ENCODE measurements at places on chromosomes 12 and 14.

DNA sequence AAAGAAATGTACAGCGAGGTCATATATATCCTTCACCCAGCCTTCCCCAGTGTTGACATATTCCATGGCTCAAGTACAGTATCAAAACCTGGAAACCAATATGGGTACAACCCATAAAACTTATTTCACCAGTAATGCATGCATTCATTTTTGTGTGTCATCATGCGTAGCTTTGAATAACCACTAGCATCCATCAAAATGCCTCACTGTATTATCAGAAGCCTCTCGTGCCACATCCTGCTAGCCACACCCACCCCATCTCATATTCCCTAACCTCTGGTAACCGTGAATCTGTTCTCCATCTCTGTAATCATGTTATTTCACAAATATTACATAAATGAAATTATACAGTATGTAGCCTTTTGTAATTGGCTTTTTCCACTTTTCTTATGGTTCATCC, 314.3 kb downstream of the RAD51B start:
- no peak for DNase-seq

DNA sequence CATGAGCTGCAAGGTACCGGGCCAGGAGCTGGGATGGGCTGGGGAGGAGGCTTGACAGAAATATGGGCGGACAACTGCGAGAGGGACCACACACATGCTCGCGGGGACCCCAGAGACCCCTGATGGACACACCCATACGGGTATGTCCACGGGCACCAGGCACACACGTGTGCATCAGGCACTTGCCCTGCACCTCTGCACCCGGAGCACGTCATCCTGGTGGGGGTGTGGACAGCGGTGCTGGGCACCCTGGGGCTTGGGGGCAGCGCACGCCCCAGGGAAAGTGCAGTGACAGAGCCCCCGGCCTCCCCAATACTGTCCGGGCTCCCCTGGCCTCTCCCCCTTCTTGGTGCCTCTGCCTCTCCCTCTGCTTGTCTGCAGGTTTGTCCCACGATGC, 1.7 kb upstream of the CRIP1 start:
- DNase-seq: no peak

- no peak for DNase-seq
Measured at GRCh38 chr14:67917006-67917405, 97.4 kb downstream of the RAD51B start.

GRCh38 chr12:82277582-82277981, 80.6 kb downstream of the CCDC59 start:
- no peak for DNase-seq

DNA sequence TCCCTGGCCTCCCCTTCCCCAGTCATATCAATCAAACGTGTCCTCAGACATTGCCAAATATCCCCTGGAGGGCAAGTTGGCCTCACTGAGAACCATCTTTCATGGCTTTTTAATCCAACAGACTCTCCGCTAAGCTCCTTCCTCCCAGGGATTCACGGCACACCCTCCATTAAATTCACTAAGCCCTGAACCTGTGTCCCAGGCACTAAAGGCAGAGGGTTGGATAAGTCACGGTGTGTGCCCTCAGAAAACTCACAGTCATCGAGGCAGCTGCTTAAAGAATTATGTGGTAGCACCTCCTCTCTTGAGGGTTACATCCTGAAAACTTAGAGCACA, 167.1 kb downstream of the PIWIL1 start:
- DNase-seq: no peak

DNA sequence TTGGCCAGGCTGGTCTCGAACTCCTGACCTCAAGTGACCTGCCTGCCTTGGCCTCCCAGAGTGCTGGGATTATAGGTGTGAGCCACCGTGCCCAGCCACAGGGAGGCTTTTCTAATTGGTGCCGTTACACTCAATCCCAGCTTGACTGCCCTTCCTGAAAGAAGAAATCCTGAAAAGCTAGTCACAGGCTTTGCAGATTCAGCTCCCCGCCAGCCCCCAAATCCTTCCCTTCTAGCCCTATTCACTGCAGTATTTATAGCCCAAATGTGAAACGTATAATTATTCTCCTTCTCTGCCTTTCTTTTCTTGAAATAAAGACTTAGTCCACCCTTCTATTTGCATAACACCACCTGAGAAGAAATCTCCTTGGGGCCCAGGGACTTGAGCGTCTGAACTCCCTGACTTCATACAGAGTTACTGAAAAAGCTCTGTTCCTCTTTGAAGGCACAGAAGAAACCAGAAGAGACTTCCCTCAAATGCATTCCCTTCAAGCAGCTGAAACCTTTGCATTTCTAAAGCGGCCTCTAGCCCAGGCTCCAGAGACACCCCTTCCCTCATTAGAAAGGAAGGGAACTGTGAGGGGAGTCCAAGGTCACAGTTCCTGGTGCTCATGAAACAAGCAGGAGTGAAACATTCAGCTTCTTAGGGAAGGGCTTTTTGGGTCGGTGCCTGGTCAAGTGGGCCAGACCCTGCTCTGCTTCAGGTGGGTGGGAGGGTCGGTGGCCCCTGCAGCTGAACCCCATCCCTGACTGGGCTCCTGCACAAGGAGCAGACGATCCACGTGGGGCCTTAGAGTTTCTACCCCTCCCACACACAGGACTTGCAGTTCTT, 42.3 kb upstream of the BATF start:
- no peak for DNase-seq

GRCh38 chr12:106195621-106196027, 52.2 kb downstream of the CKAP4 start:
- DNase-seq: no peak

- DNase-seq: peak; percentile 78
Measured at GRCh38 chr14:51651388-51652167, at the start of gene FRMD6. Gene FRMD6, plus strand, starts transcription at chr14:51651910. Its CDS starts 37,927 bp downstream, at chr14:51689837.

DNA sequence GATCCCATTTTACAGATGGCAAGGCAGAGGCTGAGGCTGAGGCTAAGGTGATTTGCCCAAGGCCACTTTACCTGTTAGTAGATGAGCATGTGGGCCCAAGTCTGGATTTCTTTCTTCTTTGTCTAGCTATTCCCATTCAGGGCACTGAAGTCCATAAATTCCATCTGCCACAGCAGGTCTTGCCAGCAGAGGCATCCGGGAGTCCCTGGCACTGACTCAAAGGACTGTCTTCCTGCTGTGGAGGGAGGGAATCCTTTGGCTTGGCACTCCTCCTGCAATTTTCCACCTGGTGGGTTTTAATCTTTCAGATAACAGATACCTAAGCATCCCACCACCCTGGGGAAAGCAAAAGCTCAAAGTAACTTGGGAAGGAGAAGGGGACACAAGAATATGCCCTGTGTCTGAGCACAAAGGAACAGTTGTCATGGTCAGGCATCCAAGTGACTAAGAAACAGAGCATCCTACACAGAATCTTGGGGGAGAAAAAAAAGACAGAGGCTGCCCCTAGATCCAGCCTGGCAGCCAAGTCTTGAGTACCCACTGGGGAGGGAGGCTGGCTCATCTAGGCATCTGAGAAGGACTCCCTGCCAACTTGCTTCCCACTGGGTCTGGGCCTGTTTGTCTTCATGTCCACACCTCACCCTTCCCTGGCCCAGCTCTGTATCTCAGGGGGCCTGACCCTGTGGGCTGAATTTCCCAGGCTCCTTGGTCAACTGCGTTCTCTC, 35.6 kb upstream of the CMKLR1 start:
- no peak for DNase-seq

- DNase-seq: peak; percentile 29
Measured at GRCh38 chr12:51171884-51172514, 936 bp downstream of the TFCP2 start.
